ENCODE measurements at places on chromosomes 5 and 9. TPM values are rescaled to one million over a fixed set of nuclear protein-coding genes. Genes with fewer than 3 reads are reported as not detected.

Gene WDR36
- total RNA-seq = 21.0 TPM

Gene OR13C2
- not detected for total RNA-seq

Gene FAM221B
- total RNA-seq = not detected

Gene CANX
- total RNA-seq = 380 TPM

Gene ADRB2
- not detected for total RNA-seq

Gene FOXE1
- not detected for total RNA-seq
